MV-4-11 (cell line): ENCODE measurements at places on chromosomes 2 and 18.

- no peak for DNase-seq
Observed at GRCh38 chr2:17672583-17673317, 80.9 kb downstream of the SMC6 start.

GRCh38 chr2:96400049-96401000 is 64.8 kb downstream of the NCAPH start:
- no peak for DNase-seq

GRCh38 chr18:30139631-30140287 is 902.8 kb downstream of the DSC3 start:
- no peak for DNase-seq

DNA sequence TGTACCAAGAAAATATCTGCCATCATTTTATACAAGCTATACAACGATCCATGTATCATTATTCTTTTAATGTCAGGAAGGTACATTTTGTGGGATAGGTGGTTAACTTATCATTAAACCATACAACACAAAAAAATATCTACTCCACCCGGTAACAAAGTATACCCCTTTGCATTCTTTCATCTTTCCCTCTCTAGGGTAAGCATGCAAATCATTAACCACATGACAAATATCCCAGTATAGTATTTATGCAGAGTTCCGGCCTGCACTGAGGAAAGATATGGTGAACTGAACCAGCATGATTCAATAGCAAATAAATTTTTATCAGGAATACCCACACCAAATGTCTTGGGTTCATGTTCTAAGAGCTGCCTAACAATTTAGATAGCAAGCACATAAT is 22.5 kb upstream of the SULT1C2 start:
- DNase-seq = no peak

GRCh38 chr2:102523651-102524050 is 50.6 kb downstream of the SLC9A4 start:
- no peak for DNase-seq

GRCh38 chr2:208049006-208049405 is 23.7 kb upstream of the PLEKHM3 start:
- DNase-seq = no peak

DNA sequence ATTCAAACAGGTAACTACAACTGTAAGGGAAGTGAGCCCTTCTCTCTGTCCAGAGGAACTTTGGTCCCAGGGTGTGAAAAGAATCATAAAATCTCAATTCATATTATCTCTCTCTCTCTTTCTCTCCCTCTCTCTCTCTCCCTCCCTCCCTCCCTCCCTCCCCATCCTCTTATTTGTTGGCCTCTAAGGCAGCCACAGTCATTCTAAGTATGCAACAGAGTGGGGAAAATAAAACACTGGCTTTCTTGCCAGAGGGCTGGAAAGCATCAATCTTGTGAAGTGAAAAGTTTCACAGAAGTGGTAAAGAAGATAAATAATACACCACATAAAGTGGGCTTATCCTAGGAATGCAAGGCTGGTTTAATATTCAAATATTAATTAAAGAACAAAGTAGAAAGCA is 95.6 kb upstream of the KCNH7 start:
- DNase-seq = no peak

GRCh38 chr2:233209533-233210171 is 41.8 kb upstream of the ATG16L1 start:
- no peak for DNase-seq

- no peak for DNase-seq
Observed at GRCh38 chr2:168559187-168559586, 103.1 kb downstream of the CERS6 start.

GRCh38 chr18:24585996-24586566 is 125.6 kb downstream of the HRH4 start:
- DNase-seq = no peak

DNA sequence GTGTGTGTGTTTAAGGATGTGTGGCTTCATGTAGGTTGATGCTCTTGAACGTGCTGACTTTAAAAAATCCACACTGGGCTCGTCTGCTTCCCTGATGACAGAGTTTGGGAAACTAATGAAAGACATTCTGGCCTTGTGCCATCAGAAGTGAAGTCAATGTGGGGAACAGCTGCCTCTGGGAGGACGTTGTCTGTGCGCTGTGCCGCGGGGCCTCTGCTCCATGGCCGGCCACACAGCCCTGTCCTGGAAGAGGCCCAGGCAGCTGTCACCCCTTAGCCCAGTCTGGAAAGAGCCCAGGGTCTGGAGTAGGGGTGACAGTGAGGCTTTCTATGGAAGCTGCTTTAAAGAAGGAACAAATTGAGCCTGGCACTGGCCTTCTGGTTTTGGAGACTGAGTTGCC is 155.8 kb downstream of the SH3RF3 start:
- DNase-seq = peak; percentile 40

- peak; percentile 39 for DNase-seq
Observed at GRCh38 chr2:121721926-121722325, 14.7 kb downstream of the NIFK start.

- no peak for DNase-seq
Observed at GRCh38 chr2:232757905-232758304, 18.5 kb downstream of the KCNJ13 start.

- no peak for DNase-seq
Observed at GRCh38 chr2:105652014-105652796, 92.5 kb upstream of the NCK2 start.

DNA sequence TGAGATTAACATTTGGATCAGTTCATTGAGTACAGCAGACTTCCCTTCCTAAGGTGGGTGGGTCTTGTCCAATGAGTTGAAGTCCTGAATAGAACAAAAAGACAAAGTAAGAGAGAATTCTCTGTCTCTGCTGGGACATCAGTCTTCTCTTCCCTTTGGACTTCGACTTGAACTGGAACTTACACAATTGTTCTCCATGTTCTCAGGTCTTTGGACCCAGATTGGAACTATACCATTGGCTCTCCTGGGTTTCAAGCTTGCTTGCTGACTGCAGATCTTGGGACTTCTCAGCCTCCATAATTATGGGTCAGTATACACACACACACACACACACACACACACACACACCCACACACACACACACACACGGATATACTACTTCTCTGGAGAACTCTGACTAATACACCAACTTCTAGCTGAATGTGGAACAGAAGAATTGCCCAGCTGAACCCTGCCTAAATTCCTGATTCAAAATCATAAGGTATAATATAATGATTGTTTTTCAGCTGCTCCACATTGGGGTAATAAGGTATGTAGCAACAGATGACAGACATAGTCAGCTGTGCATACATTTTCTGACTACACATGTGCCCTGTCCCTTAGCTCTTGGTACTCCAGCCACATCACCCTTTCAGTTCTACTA is 214.0 kb downstream of the TGIF1 start:
- DNase-seq = no peak

DNA sequence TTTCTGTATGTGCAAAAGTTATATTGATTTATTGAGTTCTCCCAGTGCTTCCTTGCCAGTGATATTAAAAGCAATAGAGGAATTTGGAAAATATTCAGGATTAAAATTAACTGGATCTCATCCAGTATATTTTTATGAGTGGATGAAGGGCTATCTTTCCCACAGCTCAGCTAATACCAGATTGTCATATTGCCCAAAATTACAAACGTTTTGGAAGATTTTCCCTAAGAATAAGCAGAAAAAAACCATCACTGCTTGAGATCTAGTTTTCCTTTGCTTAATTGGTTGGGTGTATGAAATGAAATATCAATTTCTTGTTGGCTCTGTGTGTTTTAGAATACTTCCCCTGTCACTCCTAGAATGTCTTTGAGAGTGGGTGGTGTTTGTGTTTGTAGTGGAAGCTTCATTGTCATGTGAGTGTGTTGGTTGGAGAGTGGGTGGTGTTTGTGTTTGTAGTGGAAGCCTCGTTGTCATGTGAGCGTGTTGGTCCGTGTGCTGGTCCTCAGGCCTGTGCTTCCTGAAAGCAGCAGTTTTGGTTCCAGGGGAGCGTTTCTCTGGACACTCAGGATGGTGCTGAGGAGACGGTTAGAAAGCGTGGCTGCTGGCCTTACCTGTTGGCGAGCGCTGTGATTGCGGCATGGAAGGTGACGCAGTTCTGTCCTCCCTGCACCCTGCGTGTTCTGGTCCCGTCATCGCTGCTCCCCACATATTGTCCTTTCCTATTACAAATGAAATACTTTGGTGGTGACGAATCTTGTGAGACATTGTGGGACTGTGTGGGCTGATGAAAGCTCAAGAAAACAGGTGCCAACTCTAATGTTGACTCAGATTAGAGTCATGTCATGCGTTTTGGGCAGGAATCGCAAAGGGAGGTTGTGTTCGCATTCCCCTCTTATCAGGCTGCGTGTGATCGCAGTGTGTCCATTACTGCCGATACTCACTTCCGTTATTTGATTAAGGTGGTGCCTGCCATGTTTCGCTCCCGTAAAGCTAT is 12.4 kb downstream of the ASB1 start:
- no peak for DNase-seq

- no peak for DNase-seq
Observed at GRCh38 chr2:230627806-230628724, 84.6 kb upstream of the CAB39 start.

DNA sequence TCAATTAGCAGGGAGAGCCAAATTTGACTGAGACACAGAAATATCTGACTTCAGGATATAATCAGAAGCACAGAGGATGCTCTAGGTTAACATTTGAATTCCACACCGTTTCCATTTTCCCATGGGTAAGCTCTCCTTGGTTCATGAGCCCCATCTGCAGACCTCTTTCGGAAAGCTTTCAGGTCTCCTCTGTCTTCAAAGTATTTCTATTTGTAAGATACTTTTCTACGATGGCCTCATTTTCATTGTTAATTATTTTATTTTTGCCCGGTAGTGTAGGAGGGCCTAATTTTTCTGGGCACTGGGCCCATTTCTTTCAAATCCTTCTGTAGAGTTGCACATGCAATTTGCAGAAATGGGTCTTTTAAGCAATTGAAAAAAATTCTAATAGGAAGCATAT is 53.8 kb downstream of the LRPPRC start:
- DNase-seq = no peak

DNA sequence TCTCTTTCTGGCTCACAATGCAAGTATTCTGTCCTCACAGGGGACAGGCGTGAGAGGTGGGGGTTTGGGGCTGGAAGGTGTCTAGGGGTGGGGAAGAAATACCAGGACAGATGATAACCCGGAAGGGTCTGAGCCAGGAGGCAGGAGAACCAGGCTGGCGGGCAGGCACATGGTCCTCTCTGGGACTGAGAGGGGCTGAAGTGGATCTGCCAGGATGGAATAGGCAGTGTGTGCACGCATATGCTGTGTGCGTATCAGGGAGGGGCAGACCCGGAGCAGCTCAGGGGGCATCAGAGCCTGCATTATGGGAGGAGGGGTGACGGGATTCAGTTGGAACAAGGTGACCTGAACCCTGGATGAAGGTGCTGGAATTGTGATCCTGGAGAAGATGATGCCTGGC is 157.3 kb downstream of the DYSF start:
- DNase-seq = no peak

DNA sequence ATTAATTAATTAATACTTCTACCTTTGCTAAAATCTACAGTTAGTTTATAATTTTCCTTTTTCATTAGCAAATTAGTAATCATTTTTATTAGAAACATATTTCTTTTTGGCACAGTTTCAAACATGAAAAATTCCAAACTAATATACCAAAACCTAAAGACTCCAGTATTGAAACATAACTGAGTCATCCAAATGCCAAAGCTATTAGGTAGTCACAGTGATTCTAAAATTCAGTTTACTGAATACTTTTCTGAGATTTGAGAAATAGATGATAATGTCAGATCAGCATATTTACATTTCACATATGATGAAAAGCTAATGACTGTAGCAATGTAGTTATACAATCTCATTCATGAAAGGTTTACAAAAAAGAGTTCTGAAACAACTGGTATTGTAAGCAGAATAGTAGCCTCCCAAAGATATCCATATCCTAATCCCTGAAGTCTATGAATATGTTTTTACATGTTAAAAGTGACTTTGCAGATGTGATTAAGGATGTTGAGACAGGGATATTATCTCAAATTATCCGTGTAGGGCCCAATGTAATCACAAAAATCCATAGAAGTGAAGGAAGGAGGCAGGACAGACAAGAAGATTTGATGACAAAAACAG is 680.2 kb upstream of the CHAC2 start:
- DNase-seq = no peak

GRCh38 chr2:178700922-178701342 is 106.3 kb downstream of the TTN start:
- DNase-seq = peak; percentile 10

- DNase-seq = no peak
Observed at GRCh38 chr2:239012936-239013677, 165.2 kb downstream of the TWIST2 start.

DNA sequence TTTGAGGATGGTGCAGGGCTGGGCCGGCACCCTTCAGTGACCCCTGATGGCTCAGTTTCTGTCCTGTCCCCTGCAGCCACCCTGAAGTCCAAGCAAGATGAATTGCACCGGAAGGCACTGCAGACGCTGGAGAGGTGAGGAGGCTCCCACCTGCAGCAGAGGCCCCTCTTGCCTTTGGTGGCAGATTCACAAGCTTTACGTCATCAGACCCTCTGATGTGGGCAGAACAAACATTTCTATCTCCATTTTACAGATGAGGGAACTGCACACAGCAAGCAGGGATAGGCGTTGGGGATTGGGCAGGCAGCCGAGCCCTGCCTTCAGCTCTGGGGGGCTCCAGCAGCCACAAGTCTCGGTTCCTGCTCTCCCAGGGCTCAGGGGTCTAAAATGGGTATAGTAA is 107.7 kb upstream of the MCFD2 start:
- no peak for DNase-seq

GRCh38 chr2:186543561-186544131 is 46.2 kb upstream of the ITGAV start:
- no peak for DNase-seq

- peak; percentile 80 for DNase-seq
Observed at GRCh38 chr2:148978706-148979105, 59.8 kb upstream of the LYPD6B start.

DNA sequence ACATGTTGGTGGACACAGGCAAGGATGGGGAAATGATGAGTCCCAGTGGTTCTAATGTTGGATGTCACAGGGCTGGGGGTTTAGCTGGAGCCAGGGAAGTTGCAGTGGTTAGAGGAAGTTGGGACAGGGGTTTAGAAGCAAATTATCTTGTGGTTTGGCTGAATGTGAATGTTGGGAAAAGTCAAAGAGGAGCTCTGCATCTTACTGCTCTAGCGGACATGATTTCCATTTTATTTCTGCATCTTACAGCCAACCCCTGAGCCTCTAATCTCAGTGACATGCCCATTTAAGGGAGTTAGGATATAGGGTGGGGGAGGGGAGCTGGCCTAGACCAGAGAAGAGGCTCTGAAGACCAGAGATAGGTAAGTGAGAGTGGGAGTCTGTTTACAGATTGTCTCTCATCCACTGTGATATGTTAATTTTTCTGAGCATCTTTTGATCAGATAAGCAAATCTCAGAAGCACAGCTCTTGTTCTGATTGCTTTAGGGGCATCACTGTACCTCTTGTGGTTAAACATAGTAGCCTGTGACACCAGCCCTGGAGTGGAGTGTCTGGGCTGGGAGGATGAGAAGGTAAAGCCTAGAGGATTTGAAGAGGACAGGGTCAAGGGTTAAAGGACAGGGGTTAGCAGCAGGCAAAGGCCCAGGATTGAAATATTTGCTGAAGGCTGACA is 43.6 kb downstream of the SETBP1 start:
- DNase-seq = peak; percentile 47

GRCh38 chr2:166612214-166612613 is 118.2 kb upstream of the SCN7A start:
- DNase-seq = no peak
